ENCODE measurements at places on chromosomes 11 and 22.

DNA sequence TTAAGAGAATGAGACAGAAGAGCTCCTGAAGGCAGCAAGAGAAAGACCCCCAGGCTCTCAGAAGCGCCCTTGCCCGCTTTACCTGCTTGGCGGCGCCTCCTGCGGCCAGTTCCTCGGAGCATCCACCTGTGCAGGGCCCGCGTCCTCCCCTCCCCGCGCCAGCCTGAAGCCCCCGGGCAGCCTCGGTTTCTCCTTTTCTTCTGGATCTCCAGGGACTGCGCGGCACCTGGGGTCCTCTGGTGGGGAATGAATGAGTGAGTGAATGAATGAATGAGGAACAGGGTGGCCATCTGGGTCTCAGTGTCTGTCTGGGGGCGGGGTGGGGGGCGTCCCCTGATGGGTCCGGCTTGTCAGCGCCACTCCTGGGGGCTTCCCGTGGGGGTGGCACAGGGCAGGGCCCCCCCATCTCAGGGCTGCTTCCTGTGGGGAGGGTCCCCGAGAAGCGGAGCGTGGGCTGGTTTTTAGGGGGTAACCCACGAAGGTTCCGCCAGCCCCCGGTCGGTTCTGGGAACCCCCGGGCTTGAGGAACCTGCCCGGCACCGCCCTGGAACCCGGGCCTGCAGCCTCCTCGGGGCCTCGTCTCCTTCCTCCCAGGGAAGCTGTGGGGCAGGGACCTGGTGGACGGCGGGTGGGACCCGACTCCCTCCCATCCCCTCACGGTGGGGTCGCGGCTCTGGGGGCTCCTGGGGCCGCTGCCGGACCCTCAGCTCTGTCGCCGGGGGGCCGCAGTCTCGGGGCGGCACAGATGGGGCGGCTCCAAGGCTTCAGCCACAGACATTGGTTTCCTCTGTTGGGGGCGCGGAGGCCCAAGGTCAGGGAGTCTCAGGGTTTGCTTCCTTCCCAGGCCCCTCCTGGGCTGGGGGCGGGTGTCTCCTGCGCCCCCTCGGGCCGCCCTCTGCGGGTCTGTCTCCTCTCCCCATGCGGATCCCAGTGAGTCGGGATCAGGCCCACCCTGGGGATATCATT lies 8.3 kb upstream of the KRTAP5-7 start:
- no peak for DNase-seq

GRCh38 chr11:44178381-44178780 lies 82.9 kb downstream of the EXT2 start:
- no peak for DNase-seq

DNA sequence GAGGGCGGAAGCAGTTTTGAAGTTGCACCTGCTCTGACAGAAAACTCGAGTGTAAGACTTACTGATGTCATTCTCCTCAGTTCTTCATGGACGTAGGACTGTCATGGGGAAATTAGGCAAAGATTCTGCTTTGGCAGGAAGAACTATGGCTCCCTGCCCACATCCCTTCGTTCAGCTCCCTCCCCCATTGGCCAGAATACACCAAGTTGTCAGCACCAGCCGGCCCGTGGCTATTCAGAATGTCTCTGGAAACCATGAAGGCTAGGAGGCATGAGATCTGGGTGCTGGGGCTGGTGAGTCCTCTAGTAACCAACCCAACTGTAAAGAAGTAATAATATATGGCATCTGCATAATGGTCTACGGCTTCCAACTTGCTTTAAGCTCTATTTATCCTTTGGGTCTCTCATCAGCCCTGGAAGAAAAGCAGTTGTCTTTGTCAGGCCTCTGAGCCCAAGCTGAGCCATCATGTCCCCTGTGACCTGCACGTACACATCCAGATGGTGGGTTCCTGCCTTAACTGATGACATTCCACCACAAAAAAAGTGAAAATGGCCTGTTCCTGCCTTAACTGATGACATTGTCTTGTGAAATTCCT lies 74.1 kb downstream of the PIWIL4 start:
- DNase-seq: no peak

DNA sequence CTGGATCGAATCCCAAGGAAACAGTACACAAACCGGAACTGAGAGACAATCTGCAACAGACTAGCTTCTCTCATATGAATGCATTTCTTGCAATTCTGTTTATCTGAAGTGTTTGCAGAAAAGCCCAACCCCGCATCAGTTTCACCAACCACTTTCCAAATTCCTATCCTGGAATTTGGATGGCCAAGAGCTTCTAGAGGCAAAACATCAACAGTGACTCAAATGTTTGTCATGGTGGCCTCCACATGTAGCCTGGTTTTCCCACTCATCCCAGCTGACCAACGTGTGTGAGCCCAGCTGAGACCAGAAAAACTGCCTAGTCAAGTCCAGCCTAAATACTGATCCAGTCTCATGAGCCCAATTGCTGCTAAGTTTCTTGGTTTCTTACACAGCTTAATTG lies 8.3 kb upstream of the MIEF1 start:
- no peak for DNase-seq

GRCh38 chr22:35648066-35649025 lies at the start of gene APOL6:
TSS of gene APOL6 (plus strand) at chr22:35648446. CDS start at chr22:35656426, 7,980 bp downstream.
- DNase-seq: no peak

- DNase-seq: no peak
These were observed 244.6 kb upstream of the ANO3 start for GRCh38 chr11:26087120-26087935.

- peak; percentile 86 for DNase-seq
These were observed 11.1 kb downstream of the GRK2 start for GRCh38 chr11:67277231-67277961.

- peak; percentile 20 for DNase-seq
These were observed 23.5 kb upstream of the TH start for GRCh38 chr11:2194877-2195755.

GRCh38 chr11:64746486-64746885 lies 2.5 kb upstream of the RASGRP2 start:
- DNase-seq: no peak

- DNase-seq: no peak
These were observed at the start of gene ZDHHC8 for GRCh38 chr22:20131597-20131858. TSS of gene ZDHHC8 (plus strand) at chr22:20131804. CDS start at chr22:20131948, 144 bp downstream.

GRCh38 chr11:69022260-69022659 lies 9.2 kb upstream of the MRGPRF start:
- no peak for DNase-seq

- DNase-seq: no peak
These were observed 39.6 kb downstream of the UBASH3B start for GRCh38 chr11:122695076-122695615.

- DNase-seq: no peak
These were observed 84.8 kb downstream of the SLC1A2 start for GRCh38 chr11:35334385-35335090.

DNA sequence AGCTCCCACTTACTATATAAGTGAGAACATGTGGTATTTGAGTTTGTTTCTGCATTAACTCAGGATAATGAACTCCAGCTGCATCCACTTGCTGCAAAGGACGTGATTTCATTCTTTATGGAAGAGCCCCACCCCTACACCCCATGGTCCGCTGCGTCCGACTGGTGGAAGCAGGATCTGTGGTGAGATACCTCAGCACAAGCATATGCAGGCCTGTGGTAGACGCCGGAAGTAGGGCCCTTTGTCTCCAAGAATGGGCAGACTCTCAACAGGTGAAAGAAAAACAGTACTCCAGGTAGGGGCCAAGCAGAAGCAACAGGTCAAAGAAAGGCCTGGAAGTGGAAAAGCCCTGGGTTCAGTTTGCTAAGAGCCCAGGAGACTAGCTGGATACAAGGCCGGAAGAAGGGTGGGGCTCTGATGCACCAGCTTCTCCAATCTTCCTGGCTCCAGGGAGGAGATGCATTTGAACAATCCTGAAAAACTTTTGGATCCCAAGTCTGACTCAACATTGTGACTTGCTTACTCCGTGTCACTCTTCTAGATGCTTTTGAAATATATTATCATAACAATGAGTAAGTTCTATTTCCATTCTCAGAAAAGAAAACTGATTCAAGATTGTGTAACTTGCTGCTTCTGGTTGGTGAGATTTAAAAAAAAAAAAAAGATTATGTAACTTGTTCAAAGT lies 30.4 kb downstream of the NEAT1 start:
- no peak for DNase-seq

- DNase-seq: no peak
These were observed 712 bp downstream of the UPK3A start for GRCh38 chr22:45285263-45286058.

- no peak for DNase-seq
These were observed 70.3 kb upstream of the BMAL1 start for GRCh38 chr11:13207270-13207664.

DNA sequence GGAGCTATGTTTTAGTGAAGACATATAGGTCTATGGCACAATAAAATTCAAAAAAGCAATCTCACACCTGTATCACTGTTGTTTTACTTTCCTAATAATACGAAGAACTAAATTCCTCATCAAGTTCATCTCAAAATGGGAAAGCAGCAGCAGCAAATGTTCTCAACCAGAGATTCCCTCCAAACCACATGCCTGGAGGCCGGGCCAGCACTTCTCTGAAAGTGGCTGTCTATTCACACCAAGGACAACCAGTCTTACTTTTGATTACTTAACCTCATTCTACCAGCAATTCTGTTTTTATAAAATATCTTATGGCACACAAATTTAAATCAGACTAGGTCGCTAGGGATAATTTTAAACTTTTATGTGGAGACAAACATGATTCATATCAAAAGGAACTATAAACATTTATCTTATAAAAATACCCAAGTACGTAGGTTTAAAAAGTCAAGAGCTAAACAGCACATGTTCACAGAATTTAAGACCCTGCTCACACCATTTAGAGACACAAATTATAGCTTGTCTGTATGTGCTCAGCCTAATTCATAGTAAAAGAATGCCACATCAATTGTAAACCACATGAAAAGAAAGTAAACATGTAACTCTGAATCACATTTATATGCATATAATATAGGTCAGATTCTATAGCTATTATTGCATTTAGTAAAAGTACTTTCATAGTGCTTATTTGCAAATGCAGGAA lies 46.1 kb downstream of the RRAS2 start:
- DNase-seq: no peak

DNA sequence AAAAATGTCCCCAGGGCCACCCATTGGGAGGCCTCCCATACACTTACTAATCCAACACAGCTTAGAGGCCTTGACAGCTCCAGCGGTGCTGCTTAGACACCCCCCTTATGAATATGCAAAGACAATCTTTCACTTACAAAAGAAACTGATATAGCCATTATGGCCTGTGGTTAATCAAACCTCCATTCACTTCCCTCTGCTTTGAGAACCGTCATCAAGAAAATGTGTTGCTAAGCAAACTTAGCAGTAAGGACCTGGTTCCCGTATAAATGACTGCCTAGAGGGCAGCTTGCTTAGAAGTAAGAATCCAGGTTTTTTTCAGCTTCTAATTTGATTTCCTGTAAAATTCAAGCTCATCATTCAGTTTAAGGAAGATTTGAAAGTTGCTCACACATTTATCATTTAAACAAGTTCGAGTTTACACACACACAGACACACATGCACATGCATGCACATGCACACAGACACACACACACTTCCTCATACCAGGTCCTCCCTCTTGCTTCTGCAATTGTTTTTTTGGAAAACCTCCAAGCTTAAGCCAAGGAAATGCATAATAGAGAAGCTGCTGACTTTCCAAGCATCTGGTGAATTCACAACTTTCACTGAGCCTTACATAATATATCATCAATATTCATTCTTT lies 137.7 kb upstream of the BLID start:
- DNase-seq: no peak

- no peak for DNase-seq
These were observed 2.1 kb upstream of the AHNAK start for GRCh38 chr11:62548545-62549335.

DNA sequence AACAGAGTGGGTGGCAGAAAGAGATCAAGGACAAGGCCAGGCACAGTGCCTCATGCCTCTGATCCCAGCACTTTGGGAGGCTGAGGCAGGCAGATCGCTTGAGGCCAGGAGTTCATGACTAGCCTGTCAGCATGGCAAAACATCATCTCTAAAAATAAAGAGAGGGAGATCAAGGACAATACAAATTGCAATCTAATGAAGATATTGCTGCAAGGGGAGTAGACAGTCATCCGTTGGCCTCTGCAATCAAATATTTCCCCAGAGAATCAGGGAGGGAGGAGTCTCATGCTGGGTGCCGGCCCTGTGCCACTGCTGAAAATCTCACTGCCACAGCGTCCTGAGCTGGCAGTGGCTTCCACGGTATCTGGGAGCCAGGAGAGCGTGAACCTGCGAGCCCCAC lies 19.4 kb upstream of the IL17RA start:
- no peak for DNase-seq

- no peak for DNase-seq
These were observed 176.4 kb downstream of the FAM181B start for GRCh38 chr11:82557274-82557673.

DNA sequence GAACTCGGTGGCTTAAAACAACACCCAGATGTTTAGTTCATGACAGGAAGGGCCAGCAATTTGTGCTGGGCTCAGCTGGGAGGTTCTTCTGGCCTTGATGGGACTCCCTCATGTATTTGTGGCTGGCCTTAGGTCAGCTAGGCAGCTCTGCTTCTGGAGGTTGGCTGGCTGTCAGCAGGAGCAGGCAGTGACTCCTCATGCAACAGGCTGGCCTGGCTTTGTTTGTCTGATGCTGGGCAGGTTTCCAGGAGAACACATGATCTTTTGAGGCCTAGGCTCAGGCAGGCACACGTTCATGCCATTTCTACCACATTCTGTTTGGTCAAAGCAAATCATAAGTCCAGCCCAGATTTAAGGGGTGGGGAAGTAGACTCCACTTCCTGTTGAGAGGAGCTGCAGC lies 571.2 kb downstream of the TBC1D22A start:
- no peak for DNase-seq

DNA sequence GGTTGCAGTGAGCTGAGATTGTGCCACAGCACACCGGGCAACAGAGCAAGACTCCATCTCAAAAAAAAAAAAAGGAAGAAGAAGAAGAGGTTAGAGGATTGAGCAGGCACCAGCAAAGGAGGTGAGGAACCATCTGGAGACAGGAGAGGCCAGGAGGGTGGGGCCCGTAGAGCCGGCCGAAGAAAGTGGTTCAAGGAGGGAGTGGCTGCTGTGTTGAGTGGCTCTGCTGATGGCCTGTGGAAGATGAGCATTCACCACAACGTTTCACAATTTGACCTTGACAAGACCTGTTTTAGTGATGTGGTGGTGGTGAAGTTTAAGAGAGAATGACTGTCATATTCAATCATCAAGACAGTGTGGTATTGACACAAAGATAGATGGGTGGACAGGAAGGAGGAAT lies 6.8 kb upstream of the CTSD start:
- no peak for DNase-seq

Data from stimulated activated CD8-positive, alpha-beta memory T cell treated with anti-CD3 and anti-CD28 coated beads, Interleukin-7, amount 100 ng/mL, for 48 hours (primary cell).